ENCODE measurements at places on chromosomes 13 and 19.

- no peak for DNase-seq
Observed at GRCh38 chr13:44013758-44014291, 134.1 kb downstream of the LACC1 start.

DNA sequence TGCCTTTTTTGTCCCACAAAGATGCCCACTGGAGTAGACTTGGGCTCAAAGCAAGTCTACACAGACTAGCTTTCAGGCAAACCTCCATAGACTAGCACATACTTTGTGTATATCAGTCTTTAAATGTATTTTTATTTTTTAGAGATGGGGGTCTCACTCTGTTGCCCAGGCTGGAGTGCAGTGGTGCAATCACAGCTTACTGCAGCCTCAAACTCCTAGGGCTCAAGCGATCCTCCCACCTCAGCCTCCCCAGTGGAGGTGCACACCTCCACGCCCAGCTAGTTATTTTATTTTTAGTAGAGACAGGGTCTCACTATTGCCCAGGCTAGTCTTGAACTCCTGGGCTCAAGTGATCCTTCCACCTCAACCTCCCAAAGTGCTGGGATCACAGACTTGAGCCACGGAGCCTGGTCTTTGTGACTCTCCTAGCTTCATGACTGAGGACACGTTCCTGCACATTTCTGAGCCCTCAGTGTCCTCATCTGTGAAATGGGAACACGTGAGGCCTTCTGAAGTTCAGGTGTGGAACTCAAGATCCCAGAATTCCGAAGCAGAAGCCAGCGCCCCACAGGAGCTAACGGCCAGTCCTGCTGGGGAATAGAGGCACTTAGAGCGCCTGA, 5.1 kb upstream of the TPM4 start:
- no peak for DNase-seq

- DNase-seq, result no peak
Observed at GRCh38 chr13:50910485-50910805, 854 bp downstream of the RNASEH2B start.

DNA sequence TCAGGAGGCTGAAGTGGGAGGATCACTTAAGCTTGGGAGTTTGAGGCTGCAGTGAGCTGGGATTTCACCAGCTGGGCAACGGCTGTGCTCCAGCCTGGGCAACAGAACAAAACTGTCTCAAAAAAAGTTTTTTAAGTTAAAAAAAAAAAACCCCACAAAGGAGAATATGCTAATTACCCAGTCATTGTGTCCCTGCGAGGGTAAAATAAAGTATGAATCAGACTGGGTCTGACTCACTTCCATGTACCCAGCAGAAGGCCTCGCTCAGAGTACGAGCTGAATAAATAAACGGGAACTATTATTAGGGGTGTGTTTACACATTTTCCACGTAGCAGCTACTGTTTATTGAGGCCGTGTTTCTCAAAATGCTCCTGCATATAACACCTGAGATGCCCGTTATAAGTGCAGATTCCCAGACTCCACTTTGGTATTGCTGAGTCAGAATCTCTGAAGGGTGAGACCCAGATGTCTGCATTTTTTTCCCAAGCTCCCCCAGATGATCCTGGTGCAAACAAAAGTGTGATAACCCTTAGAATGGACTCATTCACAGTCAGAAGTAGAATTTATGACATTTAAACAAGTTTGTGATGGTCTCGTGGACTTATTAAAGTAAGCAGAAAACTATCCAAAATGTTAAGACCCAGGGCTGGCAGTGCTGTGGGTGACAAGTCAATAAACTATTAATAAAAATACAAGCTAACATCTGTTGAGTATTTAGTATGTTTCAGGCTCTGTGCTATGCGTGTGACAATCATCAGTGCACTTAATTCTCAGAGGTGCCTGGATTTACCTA, 28.2 kb downstream of the KCNC3 start:
- no peak for DNase-seq

GRCh38 chr19:48506138-48506733, 5.4 kb downstream of the LMTK3 start:
- DNase-seq, result no peak

DNA sequence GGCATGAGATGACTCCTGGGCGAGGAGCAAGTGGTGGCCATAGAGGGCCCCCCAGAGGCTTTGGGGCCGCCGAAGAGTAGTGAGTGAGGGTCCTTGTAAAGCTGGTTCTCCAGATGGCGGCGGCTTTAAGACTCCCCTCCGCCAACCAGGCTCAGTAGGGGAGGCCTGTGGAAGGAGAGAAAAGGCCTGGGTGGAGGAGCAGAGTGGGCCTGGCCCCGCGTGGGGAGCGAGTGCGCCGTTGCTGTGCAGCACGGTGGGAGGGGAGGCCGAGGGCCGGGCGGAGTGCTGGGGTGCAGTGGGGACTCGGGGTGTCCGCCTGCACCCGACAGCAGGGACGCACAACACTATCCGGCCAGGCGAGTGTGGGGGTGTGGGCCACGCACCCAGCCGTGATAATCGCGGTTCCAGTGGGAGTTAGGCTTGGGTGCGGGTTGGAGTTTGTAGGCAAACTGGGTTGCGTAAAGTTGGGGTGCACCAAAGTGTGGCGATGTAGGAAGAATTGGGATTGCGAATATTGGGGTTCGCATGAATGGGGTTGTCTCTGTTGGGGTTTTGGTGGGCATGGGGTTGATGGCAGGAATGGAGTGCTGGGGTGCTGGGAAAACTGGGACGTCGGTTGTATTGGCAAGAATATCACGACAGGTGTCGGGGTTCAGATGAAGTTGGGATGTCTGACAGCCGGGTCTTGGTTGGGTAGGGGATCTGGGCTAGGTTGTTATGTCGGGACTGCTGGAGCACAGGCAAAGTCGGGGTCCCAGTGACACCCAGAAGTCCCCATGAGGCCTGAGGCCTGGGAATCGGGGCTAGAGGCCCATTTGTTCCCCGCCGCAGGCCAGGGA, 687 bp upstream of the CIRBP start:
- DNase-seq, result no peak

DNA sequence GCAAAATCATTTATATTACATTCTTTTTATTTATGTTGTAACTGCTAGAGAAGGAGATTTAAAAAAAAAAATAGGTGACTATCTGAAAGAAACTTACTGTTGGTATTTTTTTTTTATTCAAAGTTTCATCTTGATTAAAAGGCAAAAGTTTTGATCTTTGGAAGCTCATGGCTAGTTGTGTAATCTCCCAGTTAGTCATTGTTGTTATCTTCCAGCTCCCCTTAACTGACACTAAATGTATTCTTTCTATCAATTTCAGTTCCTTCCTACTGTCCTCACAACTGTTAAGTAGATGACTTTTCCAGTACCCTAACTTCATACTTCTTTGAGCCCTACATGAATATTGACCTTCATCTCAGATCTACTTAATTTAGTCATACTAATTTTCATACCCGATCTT, 71.1 kb downstream of the PIBF1 start:
- DNase-seq, result no peak

GRCh38 chr19:2376784-2377519, 16.9 kb downstream of the TMPRSS9 start:
- DNase-seq, result no peak

GRCh38 chr13:58804832-58805231, 1173.3 kb downstream of the PCDH17 start:
- DNase-seq, result no peak

DNA sequence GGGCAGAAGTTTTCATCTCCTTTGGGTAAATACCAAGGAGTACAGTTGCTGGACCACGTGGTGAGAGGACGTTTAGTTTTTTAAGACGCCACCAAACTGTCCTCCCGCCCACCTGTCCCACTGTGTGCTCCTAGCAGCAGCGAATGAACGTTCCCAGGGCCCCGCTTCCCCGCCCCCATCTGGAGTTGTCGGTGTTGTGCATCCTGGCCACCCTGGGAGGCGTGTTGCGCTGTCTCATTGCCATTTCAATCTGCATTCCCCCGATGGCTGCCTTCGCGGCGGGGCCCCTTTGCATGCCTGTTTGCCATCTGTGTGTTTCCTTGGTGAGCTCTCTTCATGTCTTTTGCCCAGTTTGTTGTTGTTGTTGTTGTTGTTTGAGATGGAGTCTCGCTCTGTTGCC, 76.1 kb downstream of the KDM4B start:
- DNase-seq, result no peak

DNA sequence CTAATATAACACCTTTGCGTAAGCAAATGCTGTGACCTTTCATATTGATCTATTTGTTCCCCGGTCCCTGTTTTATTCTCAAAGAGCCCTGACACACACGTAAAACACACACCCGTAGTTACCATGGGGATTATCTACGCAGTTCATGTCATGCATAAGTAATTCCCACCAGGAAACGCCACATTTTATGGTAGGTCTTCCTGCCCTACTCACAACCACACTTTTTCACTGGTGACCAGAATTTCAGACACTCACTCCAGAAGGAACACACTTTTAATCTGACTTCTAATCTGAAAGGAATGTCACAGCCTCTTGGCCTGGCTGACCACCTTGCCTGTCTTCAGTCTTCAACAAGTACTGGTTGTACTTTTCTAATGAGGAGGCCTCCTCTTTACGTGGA, 46.8 kb downstream of the SLC7A1 start:
- DNase-seq, result no peak
